Right lung (tissue), 10 donors: ENCODE measurements at places on chromosomes 1 and 21.

DNA sequence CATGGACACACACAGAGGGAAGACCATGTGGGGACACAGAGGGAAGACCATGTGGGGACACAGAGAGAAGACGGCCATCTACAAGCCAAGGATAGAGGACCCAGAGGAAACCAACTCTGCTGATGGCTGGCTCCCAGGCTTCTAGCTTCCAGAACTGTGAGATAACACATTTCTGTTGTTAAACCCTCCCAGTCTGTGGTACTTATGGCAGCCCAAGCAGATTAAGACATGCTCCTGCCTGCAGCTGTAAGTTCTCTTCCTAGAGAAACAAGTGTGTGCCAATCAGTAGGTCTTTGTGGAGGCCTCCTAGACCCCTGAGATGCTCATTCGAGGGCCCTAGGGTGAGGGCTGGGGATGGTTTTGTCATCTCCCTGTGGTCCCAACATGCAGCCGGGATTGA lies 2.7 kb downstream of the AGT start:
- no peak for DNase-seq

- DNase-seq = peak; percentile 32
Observed at GRCh38 chr1:94962409-94963265, 35.7 kb upstream of the CNN3 start.

- no peak for DNase-seq
Observed at GRCh38 chr1:109370712-109371340, 26.9 kb downstream of the SORT1 start.

DNA sequence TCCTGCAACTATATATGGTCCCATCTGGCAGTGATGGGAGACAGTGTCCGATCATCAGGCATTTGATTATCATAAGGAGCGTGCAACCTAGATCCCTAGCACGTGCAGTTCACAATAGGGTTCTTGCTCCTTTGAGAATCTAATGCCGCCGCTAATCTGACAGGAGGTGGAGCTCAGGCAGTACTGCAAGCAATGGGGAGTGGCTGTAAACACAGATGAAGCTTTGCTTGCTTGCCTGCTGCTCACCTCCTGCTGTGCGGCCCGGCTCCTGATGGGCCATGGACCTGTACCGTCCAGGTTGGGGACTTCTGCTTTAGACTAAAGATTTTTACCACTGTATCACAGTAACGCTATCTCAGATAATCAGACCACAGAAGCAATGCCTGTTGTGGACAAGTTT lies 63.8 kb downstream of the TGFB2 start:
- DNase-seq = no peak

GRCh38 chr1:24089027-24089742 lies 22.8 kb downstream of the MYOM3 start:
- no peak for DNase-seq

- peak; percentile 33 for DNase-seq
Observed at GRCh38 chr1:165367375-165367993, 11.0 kb upstream of the LMX1A start.

DNA sequence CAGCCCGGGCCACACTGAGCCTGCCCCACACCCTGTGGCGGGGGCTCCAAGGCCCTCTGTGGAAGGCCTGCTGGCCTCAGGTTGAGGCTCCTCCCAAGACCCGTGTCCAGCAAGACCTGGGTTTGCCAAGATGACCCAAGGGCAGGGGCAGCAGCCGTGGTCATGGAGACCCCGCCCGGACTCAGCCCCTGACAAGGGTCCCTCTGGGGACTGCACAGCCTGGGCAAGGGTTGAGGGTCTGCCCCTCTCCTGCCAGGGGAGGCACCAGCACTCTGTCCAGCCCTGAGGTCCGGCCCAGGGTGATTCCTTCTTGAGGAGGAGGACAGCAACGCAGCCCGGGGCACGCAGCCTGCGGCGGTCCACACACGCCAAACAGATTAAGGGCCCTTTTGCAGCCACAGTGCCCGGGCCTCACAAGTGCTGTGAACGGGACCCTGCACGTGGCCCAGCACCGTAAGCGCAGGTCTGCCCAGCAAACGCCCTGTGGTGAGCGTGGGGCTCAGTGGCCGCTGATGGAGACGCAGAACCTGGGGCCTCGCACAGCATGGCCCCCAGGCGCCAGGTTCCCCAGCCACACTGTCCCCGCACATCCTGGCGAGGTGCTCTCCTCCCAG lies 3.4 kb downstream of the SPATC1L start:
- DNase-seq = no peak

GRCh38 chr1:228870041-228870713 lies 134.9 kb downstream of the RHOU start:
- no peak for DNase-seq

- no peak for DNase-seq
Observed at GRCh38 chr1:196409586-196409985, 198.7 kb downstream of the KCNT2 start.
